ENCODE measurements at places on chromosomes 3 and 15.

DNA sequence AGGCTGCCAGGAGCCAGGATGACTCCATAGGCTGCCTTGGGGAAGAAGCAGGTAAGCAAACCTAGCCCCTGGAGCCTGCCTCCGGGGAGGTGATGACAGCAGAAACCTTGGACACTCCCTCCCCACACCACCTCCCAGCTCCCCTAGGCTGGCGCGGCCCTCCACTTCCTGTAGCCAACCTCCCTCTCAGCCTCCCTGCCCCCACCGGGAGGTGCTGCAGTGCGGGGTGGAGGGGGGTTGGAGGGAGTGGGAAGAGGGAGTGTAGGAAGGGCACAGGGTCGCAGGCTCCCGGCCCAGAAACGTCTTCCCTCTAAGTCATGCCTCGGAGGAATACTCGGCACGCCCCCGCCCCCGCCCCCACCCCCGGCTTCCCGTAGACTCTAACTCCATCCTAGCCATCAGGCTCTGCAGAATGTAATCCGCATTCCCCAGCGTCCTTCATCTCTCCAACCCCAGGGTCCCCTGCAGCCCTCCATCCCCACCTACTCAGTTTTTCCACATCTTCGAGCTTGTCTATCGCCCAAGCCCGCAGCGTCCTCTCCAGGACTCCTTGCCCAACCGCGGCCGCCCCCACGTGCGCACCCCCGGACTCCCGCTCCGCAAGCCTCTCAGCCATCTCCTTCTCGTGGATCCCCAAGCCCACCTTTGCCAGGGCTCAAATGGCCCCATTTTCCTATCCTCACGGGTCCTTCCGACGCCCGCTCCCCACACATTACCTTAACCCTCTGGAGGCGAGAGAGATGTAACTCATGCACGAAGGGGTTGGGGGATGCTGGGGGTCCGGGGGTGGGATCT is 528 bp downstream of the LPCAT4 start:
- peak; percentile 81 for DNase-seq

DNA sequence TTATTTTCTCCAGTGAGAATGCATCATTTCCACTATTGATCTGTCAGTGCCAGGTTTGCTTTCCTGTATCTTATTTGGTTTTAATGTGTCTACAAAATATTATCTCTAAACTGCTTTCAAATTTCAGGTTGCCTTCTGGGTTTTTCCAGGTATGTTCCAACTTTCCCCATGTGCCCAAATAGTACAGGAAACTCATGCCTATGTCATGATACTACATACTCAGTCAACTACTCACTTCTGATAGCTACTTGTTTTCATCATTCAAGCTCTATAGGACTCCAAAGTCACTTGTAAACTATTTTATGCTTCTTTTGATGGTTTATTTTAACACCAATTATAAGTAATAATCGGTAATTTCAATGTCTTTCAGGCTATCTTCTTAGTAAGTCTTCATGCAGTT is 134.8 kb upstream of the TTC14 start:
- DNase-seq: no peak

GRCh38 chr15:48861813-48862431 is 16.0 kb upstream of the EID1 start:
- DNase-seq: no peak

- DNase-seq: no peak
Observed at GRCh38 chr15:73767806-73768501, 14.8 kb upstream of the INSYN1 start.

DNA sequence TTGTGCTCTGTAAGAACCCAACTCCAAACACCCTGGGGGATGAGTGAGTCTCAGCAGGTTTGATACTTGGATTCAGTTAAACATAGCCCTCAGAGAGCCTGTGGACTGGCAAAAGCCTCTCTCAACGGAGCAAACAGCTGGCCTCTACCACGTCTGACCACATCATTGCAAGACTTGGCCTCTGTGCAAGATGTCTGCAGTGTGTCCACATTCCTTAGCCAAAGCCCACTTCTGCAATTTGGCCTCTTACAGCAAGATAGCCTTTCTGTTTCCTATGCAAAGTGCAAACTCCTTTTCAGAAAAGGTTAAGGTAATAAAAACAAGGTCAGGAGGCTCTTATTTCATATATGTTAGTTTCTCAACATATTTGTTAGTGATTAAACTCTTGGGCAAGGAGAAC is 27.9 kb downstream of the FBN1 start:
- DNase-seq: no peak

DNA sequence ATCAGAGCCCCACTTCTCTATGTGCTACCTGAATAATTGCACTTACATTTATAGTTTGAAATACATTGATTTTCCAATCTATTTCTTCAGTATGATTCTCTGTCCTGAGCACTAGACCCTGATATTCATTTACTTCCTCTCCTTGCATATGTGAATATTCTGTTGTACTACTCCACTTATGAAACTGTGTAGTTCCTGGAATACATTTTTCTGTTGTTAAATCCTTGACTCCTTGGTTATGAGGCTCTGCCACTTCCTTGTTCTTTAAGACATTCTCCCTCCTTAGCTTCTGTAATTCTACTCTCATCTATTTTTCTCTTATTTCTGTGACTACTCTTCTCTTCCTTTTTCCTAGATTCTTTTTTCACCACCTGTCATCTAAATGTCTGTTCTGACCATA is 12.9 kb upstream of the MGA start:
- no peak for DNase-seq

DNA sequence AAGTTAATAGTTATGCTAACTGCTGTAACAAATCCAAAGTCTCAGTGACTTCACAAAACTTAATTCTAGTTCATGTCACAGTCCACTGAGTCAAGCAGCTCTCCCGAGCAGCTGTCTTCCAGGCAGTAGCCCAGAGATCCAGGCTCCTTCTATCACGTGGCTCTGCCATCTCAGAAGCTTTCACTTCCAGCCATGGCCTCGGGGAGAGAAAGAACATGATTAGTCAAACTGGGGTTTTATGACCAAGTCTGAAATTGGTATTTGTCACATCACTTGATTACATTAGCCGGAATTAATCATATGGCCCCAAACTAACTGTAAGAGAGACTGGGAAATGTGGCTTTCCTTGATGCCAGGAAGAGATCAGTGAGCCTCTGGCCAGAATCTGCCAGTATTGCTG is 70.2 kb upstream of the DGKG start:
- no peak for DNase-seq

DNA sequence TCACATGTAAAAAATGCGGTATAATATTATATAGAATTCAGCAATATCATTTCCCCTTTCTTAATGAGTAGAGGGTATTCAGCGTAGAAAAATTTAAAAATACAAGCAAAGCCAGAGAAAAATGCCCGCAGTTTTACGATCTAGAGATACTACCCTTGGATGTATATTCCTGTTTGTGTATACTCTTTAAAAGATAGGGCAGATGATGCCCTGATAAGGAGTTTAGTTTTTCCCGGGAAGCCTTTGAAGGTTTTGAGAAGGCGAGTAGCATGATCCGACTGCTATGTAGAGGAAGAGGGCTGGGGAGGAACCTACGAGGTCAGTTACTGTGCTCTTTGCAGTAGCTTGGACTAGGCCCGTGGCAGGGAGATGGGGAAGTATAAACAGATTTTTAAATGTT is 1.2 kb downstream of the YEATS2 start:
- no peak for DNase-seq

DNA sequence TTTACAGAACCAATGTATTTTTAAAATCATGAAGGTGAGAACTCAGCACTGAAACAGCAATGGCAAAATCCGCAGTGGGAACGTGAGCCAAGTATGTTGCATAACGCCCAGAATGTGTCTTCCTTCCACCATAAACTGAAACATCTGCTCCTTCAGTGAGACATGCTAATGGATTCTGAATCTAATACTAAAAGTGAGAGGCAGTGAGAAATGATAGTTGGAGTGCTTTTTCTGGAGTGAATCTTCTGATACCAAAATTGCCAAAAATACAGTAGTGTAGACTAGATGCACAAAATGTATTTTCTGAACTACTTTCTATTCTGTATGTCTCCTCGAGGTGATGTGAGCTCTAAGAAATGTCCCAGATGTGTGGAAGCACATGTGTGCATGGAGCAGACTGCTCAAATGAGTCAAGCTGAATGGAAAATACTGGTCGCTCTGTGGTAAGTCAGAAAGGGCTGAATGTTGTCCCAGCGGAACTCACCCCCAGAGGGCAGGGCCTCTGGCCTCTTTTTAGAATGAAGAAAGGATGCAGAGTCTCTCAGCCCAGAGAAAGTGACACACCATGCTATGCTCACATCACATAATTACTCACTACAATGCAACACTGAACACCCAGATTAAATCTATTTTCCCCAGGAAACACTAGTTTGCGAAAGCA is 73.0 kb downstream of the ATP10A start:
- DNase-seq: peak; percentile 65

GRCh38 chr3:179186426-179186825 is 38.3 kb downstream of the PIK3CA start:
- DNase-seq: no peak

DNA sequence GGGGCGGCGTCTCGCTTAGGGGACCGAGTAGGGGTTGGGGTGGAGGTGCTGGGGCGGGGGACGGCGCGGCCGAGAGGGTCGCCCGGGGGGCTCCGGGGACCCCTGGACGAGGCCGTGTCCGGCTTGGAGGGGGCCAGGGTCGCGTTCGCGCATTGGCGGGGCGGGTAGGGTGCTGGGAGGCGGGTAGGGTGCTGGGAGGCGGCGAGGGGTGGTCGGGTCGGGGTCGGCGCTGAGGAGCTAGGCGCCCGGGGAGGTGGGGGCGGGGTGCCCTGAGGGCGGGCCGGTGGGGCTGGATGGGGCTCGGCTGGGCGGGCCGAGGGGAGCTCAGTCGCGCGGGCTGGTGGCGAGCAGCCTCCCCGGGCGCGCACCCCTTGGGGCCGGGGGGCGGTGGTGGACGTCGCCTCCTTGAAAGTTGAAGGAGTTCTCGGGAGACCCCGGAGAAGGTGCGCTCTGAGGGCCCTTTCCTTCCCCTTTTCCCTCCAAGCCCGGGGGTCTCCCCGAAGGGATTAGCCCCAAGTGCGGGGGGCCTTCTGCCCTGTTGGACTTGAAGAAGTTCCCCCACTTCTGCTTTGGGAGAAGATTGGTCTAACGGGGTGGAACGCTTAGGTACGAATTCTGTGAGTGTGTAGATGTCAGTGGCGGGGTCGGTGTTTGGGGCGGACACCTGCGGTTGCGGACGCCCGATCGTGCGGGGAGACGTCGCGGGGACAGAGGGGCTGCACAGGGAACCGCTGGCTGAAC is 543 bp downstream of the MEF2A start:
- DNase-seq: peak; percentile 55

GRCh38 chr3:127316685-127317084 is 28.8 kb upstream of the PRR20G start:
- DNase-seq: no peak

DNA sequence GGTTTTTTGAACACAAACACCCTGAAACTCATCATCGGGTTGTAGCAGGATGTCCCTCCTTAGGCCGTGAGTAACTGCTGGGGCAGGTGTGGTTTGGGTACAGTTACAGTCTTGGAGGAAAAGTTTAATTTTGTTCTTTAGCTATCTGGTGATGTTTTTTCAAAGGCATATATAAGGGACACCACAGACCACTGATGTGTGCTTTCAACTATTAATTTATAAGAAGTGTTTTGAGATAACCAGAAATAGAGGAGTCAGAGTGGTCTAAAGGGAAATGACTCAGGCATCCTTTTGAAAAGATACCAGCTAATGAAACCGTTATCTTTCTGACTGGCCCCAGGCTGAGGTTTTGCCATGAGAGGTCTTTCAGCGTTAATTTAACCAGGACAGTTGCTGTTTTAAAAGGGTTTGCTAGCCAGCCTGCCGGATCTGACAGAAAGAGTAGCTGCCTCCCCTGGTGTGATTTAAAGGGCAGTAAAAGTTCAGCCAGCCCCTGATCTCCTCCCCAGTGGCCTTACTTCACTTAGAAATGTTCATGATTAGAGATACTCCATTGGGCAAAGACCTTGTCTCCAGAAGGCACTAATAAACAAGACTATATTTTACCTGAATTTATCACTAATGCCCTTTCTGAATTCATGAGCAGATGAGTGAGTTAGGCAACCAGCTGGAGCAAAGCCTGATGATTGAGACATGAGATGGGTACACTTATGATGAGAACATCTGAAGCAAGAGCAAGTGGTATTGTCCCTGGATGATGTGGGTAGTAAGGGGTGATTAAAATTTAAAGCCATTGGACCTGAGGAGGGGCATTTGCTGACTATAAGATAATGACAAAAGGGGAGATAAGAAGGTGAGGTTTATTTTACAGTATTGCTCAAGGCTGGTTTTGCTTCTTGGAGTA is 482.5 kb upstream of the TBL1XR1 start:
- DNase-seq: no peak

- peak; percentile 9 for DNase-seq
Observed at GRCh38 chr15:100703032-100703578, 100.7 kb downstream of the ASB7 start.

GRCh38 chr15:98505611-98506031 is 142.7 kb upstream of the IGF1R start:
- peak; percentile 72 for DNase-seq

DNA sequence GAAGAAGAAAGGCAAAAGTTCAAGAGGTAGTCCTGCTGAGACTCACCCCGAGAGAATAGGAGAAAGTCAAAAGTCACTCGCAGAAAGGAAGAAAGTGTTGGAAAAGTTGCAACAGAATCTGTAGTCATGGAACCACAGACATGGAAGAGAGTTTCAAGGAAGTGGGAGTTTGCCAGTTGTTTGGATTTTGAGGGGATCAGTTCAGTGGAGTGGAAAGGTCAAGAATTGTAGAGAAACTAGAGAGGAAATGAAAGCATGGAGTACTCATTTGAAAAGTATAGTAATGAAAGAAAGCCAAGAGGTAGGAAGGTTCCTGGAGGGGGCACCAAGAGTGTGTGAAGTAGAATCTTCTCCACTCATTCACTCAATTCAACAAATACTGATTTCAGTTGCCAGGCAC is 34.7 kb downstream of the SPTSSB start:
- DNase-seq: no peak

GRCh38 chr3:112355307-112355687 is 22.3 kb downstream of the CD200 start:
- DNase-seq: no peak

GRCh38 chr3:86788371-86788770 is 202.6 kb downstream of the VGLL3 start:
- DNase-seq: no peak

DNA sequence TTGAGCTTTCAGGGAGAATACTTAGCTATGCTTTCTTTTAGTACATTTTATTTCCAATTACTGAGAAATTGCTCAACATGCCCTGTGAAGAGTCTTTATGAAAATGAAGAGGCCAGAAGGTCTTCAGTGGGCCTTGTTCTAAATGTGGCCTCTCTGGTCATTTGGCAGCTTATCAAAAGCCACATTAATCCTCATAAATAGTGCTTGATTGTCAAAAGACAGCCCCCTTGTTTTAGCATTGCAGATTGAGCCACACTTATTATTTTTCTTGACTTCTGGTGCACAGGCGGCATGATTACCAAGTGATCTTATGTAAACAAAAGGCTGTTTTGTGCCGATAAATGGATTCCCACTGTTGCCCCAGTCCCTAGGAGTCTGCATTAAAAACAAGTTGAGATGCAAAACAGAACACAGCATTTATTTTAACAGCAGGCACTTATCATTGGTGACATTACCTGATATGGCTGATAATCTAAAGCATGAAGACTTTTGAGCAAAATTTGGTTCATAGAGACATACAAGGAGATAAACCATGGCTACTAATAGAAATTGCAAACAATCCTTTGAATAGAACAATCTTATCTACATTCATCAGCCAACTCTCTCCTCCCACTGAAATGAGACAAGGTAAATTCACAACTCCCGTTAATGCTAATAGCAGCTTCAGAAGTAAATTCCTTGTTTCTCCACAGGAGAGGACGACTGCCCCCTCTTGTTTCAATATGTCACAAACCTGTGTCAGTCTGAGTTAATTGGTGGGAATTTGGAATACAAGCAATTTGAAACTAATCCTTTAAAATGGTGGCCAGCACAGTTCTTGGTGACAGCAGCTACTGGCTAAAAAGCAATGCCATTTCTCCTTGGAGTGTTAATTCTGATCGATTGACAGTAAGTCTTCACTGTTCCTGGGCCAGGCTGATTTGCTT is 194.3 kb downstream of the NSUN3 start:
- DNase-seq: no peak

Data from ureter (tissue), 1 donor.